ENCODE measurements at places on chromosomes 6 and 20.
A peak's percentile ranks its signal among the peaks of the same experiment; 100 is the strongest.

- no peak for DNase-seq
Measured at GRCh38 chr6:10854922-10855632, 16.7 kb upstream of the MAK start.

GRCh38 chr20:57004416-57004815, 262.0 kb downstream of the BMP7 start:
- DNase-seq: no peak

GRCh38 chr6:114471450-114471849, 128.6 kb upstream of the HS3ST5 start:
- DNase-seq: no peak

DNA sequence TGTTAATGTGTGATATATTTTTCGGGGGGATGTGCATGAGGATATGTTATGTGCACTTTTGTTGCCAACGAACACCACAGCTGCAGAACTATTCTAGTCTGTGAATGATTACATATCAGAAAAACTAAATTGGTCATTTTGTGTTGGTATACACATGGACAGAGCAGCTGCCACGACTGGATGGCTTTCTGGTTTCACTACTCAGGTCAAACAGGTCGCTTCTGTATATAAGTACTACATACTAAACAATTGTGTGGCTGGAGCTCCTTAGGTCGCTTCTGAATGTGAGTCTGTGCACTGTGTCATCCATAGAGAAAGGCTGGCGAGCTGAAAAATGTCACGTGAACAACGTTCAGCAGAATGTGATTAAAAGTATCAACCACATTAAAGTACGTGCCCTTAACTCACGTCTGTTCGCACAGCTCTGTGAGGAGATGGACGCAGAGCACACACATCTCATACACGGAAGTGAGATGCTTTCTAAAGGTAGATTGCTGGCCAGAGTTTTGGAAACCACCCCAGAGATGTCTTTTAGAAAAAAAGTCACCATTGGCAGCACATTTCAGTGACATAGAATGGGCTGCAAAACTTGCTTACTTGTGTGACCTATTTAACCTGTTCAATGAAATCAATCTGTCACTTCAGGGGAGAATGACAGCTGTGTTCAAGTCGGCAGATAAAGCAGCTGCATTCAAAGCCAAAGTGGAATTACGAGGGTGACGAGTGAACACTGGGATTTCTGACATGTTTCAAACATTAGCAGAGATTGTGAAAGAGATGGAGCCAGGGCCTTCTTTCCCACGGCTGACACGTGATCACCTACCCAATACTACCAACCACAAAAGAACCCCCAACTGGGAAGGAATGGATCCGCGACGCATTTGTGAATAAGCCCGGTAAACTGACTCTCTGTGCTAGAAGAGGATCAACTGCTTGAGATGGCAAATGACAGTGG, 176.6 kb downstream of the PDE10A start:
- no peak for DNase-seq

- DNase-seq: peak; percentile 86
Measured at GRCh38 chr6:37791156-37791919, 28.2 kb upstream of the ZFAND3 start.

- DNase-seq: no peak
Measured at GRCh38 chr6:7101290-7101689, 6.5 kb upstream of the RREB1 start.

- no peak for DNase-seq
Measured at GRCh38 chr6:82902290-82902689, 163.4 kb downstream of the UBE3D start.

GRCh38 chr20:46820682-46821081, 74.0 kb upstream of the EYA2 start:
- DNase-seq: no peak

- DNase-seq: no peak
Measured at GRCh38 chr6:35185302-35185681, 28.5 kb upstream of the SCUBE3 start.

DNA sequence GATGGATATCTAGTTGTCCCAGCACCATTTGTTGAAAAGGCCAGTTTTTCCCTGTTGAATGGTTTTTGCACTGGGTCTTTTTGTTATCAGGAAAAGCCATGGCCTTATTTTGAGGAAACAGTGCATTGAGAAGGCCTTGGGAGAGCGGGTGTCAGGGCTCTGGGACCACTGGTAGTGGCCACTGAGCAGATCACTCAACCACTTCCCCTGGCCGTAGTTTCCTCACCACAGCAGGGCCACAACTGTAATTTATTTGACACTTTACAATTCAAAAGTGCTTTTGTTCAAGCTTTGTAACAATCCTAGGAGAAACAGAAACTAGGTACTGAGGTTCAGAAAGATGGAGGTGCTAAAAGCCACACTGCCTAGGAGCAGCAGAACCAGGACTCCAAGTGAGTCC, 281.8 kb downstream of the GMDS start:
- no peak for DNase-seq

GRCh38 chr20:4084096-4084495, 68.7 kb upstream of the RNF24 start:
- no peak for DNase-seq

DNA sequence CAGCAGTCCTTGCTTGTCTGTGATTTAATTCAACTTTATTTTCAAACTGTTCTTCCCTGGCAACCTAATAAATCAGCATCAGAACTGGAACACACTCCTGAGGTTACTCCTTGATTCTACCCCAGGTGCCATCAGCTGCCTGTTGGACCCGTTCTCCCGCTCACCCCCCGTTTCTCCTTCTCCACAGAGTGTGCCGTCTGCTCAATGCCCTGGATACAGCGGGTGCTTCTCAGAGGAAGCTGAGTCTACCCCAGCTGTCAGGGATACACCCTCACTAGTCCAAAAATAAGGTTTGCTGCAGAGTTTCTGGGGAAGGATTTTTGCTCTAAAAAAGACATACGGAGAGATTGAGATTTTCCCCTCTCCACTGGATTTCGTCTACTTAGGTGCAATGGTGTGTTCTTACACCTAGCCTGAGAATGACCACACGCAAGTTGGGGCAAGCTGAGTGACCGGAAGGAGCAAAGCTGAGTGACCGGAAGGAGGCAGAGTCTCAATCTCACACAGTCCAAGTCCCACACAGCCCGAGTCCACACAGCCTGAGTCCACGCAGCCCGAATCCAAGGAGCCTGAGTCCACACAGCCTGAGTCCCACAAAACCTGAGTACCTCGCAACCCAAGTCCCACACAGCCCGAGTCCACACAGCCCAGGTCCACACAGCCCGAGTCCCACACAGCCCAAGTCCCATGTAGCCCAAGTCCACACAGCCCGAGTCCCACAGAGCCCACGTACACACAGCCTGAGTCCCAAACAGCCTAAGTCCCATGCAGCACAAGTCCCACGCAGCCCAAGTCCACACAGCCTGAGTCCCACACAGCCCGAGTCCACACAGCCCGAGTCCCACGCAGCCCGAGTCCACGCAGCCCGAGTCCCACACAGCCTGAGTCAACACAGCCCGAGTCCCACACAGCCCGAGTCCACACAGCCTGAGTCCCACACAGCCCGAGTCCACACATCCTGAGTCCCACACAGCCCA, 58.6 kb upstream of the DACT2 start:
- DNase-seq: no peak

DNA sequence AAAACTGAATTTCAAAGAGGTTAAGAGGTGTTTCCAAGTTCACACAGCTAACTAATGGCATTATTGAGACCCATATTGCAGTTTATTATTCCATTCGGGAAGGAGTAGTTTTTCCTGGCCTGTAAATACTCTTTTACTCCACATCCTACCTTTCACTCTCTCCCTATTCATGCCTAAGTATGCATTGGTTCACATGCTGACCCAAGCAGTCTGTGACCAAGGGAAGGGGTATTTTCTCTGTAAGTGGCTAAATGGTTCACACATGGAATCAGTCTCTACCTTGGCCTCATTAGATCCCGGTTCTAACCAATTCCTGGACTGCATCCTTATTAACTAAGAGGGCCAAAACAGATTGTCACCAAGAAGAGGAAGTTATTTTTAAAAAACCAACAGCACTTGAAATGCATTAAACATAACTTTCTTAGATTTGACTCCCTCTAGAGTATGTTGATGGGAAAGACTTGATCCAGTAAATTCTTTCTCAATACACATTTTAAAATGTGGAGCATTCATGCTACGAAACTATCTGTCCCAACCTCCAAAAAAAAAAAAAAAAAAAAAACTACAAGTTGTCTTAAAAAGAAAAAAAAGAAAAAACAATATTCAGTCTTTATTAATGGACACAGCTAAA, 17.8 kb upstream of the RSPO3 start:
- DNase-seq: no peak

DNA sequence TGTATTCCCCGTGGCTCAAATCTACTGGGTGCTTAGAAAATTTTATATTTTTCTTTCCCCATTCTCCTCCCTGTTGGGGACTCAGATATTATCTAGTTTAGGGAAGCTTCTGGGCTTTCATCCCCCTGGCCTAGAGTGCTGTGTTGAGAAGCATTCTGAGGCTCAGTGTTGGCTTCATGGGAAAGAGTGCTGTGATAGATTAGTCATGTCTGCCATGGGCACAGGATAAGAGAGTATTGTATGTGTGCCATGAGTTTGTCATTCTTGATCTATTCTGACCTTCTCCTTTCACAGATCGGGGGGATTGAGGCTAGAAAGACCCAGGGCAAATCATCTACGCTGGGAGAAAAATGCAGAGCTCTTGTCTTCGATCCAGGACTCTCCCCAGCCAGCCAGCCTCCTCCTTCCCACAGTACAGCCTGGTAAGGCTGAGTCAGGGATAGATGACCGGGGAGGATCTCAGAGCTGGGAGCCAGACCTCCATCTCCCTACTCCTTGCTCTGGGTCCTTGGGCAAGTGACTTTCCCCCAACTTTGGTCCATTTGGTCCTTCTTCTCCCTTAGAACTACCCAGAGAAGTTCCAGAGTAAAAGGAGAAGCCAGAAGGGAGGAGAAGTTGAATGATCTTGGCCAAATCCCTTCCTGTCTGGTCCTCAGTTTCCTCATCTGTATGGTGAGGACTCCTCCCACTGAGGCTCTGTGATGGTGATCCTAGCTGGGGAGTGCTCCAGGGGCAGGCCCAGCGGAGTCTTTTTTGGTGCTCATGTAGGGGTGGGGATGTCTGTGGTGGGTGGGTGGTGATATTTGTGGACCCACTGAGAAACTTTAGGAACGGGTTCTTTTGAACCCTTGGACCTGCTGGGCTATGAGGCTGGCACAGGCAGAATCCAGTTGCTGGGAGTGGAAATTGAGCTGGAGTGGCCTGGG, 5.0 kb downstream of the SRC start:
- no peak for DNase-seq

GRCh38 chr6:90753820-90754643, 167.2 kb upstream of the MAP3K7 start:
- no peak for DNase-seq

DNA sequence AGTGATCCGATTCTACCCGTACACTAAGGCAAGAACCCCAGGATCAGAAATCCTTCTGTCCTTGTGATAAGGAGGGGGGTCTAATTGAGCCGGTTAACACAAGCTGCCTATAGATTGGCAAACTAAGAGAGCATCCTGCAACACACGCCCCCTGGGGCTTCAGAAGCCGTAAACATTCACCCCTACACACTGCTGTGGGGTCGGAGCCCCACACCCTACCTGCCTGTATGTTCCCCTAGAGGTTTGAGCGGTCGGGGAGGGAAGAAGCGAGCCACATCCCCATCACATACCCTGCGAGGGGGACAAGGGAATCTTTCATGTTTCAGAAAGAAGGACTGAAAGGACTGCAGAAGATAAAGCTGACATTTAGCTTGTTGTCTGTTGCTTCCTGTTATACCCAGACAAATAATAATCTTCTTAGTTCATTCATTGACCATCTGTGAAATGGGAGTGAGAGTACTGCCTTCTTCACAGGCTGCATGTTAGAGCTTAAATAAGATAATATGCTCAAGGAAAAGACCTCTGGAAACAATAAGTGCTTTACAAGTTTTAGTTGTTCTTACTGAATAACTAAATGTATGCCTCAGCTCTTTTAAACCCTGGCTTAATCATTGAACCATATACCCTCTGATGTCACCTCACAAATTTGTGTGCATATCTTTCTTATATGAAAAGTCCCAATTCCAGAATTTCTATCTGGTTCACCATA, 74.2 kb upstream of the RNF217 start:
- DNase-seq: no peak

DNA sequence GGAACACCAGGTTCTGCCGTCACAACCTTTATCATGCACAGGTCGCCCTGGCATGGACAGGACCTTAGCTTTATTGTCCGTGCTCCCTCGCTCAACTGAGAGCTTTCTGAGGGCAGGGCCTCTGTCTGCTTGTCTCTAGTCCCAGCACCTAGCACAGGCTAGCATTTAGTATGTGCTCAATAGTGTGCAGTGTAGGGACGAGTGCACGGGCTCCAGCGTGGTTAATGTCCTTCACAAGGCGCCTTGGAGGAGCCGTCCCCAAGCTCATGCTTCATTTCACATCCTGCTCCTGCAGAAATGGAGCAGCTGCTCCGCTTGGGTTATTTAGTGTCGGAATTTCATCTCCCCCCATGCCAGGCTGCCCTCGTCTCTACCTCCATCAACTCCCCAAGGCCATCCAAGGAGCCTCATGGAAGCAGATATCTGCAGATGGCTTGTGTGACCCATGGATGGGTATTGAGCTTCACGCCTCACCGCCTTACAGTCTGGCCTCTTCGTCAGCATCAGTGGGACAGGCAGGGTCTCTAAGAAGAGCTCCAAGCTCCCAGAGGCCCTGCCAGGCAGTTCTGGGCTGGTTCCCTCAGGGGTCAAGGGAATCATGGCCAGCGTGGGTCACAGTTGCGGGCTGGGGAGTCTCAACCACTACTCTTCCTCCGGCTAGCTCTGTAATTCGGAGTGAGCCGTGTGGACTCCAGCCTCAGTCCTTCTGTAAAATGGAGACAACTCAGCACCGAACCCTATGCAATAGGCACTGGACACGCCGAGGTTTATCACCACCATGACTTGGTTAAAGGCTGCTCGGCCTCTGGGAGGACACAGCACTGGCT, 60.8 kb upstream of the APCDD1L start:
- no peak for DNase-seq

Measured in retinal pigment epithelial cell (primary cell).